Epithelial cell of proximal tubule (primary cell): ENCODE measurements at places on chromosomes 16 and 17. TPM values are rescaled to one million over a fixed set of nuclear protein-coding genes. Genes with fewer than 3 reads are reported as not detected.

AP2B1 gene
- 134 and 142 TPM in 2 replicates for total RNA-seq

VWA3A gene
- under 0.01 TPM in 1 of 2 replicates, not detected in the other for total RNA-seq

- DNase-seq = peak; percentile 65
Measured at GRCh38 chr16:87951552-87952538, 611 bp downstream of the BANP start.

HID1 gene
- total RNA-seq = 9.0 and 19.1 TPM in 2 replicates

DNA sequence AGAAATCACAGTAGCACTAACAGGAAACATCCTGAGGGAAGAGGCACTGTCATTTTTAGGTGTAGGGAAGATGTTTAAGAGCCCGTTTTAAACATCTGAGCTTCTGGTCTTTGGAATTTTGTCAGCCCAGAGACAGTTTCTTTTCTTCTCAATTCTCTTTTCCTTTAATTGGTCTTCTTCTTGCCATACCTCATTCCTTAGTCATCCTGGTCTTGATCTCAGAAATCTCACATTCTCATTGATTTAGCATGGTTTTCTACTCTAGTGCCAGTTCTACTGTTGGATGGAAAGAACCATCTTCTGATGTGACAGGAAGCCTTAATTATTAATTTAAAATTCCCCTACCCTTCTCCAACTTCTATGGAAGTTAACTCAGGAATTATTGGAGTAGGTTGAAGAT is 25.4 kb downstream of the BMERB1 start:
- no peak for DNase-seq

KRTAP4-3 gene
- not detected in 2 replicates for total RNA-seq

INTS2 gene
- total RNA-seq = 10.0 and 10.3 TPM in 2 replicates

GRCh38 chr17:60908324-60908723 is 230.7 kb downstream of the BCAS3 start:
- no peak for DNase-seq

DNA sequence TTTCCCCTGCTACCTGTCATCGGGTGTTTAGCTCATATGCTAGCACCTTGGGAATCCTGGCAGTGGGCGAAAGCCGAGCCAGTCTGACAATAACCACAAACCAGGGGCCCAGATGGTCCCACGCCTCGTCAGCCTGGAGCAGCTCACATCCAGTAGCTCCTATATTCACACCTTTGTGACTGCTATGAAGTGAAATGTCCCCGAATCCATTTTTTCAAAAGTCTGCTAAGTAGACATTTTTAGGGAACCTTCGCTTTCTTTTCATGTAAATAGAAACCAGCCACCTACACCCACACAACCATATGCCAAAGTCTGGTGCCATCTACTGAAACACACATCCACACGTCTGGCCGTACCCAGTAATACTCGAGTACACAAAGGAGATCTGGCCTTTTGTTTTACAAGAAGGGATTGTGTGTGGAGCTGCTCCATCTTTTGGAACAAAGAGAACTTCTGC is 176.8 kb downstream of the SLC39A11 start:
- no peak for DNase-seq

DNA sequence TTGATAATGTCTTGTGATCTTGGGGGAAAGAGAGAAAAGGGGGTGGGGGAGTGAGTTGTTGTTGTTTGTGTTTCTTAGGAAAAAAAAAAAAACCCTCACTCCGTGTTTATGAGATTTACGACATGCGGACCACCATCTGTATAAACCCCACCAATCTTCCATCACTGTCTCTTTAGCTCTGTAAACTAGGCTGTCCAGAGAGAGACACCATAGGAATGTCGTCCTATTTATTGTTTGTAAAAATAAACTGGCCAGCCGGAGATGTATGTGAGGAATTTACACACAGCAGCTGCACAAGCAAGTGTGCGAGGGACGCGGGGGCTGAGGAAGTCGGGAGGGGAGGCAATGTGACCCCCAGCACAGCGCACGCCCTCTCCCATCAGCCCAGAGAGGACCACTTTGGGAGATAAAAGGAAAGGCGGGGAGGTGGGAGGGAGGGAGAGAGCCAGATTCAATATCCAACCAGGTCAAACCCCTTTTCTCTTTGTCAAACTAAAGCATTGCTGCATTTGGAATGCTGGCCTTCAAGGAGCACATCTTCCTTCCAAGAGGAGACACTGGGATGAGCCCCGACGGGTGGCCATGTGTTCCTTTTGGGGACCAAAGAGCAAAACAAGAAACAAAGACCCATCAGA is 136.2 kb upstream of the SALL1 start:
- DNase-seq = no peak

DNA sequence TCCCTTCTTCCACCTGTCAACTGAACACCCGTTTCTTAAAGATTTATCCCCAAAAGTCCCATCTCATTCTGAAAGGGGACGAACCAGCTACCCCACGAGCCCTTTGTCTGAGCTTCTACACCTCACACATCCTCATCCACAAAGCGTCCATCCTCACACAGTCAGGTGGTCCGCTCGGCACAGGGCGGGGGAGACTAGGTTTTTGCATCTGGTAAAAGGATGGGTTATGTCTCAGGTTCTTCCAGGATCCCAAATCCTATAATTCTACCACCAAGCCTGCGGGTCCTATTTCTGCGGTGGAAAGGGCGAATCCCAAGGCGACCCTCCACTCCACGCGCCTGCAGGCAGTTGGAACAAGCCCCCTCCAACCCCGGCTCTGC is 458 bp downstream of the GFOD2 start:
- DNase-seq = no peak

DNA sequence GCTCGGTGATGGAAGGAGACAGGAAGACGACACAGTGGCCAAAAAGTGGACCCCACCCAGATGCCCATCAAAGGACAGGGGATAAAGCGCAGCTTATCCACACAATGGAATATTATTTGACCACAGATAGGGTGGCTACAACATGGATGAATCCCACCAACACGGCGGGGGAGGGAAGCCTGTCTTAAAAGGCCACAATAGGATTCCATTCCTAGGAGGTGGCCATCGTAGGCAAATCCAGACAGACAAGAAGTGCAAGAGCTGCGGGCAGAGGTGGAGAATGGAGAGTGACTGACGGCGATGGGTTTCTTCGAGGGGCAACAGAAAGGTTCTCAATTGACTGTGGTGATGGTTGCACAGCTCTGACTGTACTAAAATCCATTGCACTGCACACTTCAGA is 16.0 kb downstream of the SLC38A8 start:
- no peak for DNase-seq

DNA sequence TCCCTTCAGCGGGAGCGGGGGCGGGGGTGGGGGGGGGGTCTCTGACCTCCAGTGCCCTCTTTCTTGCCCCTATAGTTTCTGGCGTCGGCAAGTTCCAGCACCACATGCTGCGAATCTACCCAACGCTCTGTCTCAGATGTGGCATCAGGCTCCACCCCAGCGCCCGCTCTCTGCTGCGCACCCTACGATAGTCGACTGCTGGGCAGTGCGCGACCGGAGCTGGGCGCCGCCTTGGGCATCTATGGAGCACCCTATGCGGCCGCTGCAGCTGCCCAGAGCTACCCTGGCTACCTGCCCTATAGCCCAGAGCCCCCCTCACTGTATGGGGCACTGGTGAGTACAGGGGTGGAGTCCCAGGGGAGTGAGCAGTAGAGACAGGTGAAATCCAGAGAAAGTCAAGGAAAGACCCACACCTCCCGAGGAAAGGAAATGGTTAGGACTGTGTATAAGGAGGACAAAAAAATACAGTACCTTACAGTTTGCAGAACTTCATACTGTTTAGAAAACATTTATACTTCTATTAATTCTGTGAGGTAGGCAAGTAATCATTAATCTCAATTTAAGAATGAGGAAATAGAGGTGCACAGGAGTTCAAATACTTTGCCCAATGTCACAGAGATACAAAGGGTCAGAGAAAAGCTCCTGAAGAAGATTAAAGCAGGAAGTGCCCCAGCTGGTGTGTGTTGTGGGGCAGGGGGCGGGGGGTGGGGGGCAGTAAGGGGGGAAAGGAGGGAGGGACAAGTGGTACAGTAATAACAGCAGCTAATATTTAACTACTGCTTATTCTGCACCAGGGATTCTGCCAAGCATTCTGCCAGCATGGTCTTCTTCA is 2.5 kb downstream of the IRX6 start:
- no peak for DNase-seq

GRCh38 chr16:88810912-88811768 is 588 bp downstream of the APRT start:
- no peak for DNase-seq

GRCh38 chr16:66682271-66682670 is 14.3 kb downstream of the CMTM4 start:
- DNase-seq = no peak

DNA sequence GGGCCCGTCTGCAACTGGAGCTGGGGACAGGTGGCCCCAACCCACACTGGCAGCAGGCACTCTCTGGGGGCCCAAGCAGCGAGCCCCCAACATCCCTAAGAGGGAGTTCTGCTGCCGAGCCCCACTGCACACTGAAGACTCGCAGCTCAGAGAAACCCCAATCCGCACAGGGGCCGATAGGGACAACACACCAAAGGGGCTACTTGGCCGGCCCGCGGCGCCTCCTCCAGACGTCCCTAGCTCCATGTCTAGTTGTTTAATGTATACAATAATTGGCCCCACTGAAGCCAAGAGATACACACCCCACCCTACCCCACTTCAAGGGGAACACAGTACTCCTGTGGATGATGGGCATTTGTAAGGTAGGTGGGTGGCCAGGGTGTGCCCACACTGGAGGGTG is 62.7 kb downstream of the ZNF423 start:
- DNase-seq = no peak

KRT35 gene
- total RNA-seq = not detected in 2 replicates

DNA sequence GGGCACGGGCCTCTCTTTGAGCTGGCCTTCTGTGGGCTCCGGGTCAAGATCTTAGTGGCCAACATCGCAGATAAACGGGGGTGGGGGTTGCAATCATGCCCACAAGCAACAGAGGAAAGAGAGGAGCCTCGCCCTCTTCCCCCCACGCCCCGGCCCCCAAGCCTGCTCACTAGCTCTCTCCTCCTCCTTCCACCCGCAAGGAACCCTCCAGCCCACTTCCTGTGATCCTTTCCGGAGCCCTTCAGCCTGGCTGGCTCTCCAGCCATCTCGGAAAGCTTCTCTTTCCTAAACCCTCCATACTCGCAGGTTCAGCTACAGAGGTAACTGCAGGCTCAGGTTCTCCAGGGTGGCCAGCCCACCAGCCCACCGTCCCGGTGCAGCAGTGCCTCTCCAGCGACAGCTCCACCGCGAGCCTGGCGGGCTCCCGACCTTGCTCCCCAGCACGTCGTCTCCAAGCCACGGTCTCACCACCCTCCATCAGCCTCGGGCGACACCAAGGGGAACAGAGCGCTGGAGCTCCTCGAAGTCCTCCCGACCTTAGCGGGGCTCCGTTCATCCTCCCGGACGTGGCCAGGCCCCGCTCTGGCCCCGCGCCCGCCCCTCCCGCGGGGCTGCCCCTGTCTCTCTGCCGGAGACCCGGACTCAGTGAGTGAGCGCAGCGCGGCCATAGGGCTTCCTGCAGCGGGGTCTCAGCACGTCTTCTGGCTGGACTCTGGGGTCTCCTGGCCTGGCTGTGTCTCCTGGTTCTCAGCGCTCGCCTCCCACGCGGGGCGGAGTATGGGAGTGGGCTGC is 12.9 kb upstream of the ODF4 start:
- no peak for DNase-seq

- no peak for DNase-seq
Measured at GRCh38 chr17:1294157-1294717, 14.8 kb downstream of the TRARG1 start.
